Stimulated activated CD8-positive, alpha-beta memory T cell treated with anti-CD3 and anti-CD28 coated beads, Interleukin-4, amount 100 ng/mL, for 4 hours (primary cell): ENCODE measurements at places on chromosomes 3 and 15.

- no peak for DNase-seq
Measured at GRCh38 chr15:52783191-52783829, 6.8 kb downstream of the ONECUT1 start.

- no peak for DNase-seq
Measured at GRCh38 chr3:23991306-23991682, 46.2 kb downstream of the NR1D2 start.

DNA sequence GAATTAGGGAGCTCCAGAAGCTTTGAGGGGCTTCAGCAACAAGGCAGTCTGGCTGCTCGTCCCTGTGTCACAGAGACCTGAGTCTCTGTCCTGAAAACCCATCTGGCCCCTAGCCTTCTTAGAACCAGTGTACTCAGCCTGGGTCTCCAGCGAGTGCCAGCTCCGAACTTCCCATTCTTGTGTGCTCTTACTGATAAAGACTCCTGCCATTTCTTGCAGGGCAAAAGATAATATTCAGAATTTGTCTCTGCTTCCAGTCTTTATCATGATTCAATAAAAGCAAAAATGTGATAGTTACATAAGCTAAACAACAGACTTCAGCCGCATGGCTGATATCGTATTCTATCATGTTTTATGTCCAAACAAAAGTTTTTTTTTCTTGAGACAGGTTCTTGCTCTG is 36.0 kb upstream of the BCL2A1 start:
- no peak for DNase-seq

DNA sequence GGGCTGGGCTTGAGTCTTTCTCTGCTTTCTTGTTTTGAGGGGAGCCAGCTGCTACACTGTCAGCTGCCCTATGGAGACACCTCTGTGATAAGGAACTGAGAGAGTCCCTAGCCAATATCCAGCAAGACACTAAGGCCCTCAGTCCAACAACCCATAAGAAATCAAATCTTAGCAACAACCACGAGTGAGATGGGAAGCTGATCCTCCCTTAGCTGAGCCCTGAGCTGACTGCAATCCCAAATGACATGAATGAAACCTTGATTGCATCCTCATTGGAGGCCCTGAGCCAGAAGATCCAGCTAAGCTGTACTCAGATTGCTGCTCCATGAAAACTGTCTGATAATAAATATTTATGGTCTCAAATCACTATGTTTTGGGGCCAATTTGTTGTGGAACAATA is 302.1 kb upstream of the MME start:
- no peak for DNase-seq

DNA sequence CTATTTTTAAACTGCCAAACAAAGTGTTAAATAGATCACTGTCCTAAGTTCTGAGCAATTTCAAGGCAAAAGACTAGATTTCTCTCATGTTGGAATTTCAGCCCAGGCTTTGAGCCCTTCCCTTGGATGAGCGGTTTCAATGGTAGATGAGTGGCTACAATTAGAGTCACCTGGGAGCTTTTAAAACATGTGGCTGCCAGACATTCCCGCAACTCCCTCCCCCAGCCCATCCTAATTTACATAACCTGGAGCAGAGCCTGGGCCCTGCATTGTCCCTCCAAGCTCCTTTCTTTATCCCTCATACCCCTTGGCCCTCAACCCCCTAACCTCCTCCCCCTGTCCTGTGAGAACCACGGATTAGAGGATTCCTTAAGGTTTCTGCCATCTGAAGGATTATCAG is 357.5 kb upstream of the UMPS start:
- DNase-seq, result no peak

GRCh38 chr3:157297328-157297915 is 137.5 kb upstream of the CCNL1 start:
- no peak for DNase-seq
